ENCODE measurements at places on chromosomes 7 and 10.

- DNase-seq = no peak
Observed at GRCh38 chr10:130053561-130053960, 57.1 kb downstream of the C10orf143 start.

- no peak for DNase-seq
Observed at GRCh38 chr7:106767498-106768323, 97.4 kb upstream of the PIK3CG start.

- DNase-seq = no peak
Observed at GRCh38 chr7:125255810-125256209, 326.2 kb upstream of the POT1 start.

- no peak for DNase-seq
Observed at GRCh38 chr10:119368991-119369869, 161.9 kb downstream of the GRK5 start.

GRCh38 chr7:71133232-71133622 is 1.3 kb downstream of the GALNT17 start:
- no peak for DNase-seq

DNA sequence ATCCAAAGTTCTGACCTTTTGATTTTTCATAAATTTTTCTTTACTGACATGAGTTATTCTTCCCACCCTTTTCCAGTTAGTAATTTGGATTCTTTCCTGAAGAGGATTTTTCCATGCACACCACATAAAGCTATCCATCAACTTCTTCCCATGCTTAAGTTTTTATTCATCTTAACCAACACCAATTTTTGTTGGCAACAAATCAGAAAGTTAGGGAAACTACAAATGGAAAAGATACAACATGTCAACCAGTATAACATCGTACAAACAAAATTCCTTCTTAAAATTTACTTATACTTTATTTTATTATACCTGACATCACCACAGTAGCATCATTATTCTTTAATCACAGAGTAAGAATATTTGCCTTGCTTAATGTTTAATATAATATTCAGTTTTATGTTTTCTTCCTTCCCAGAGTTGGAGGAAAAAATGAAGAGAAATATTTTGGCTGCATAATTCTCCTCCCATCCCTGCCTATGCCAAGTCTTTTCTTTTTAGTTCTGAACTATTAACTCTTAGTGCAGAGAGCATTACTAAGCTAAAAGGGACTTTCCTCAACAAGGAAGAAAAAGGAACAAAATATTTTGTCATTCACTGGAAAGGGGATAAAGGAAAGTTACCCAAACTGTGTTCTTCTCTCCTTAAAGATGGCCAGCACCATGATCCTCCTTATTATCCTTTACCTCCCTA is 67.5 kb upstream of the MEOX2 start:
- no peak for DNase-seq

DNA sequence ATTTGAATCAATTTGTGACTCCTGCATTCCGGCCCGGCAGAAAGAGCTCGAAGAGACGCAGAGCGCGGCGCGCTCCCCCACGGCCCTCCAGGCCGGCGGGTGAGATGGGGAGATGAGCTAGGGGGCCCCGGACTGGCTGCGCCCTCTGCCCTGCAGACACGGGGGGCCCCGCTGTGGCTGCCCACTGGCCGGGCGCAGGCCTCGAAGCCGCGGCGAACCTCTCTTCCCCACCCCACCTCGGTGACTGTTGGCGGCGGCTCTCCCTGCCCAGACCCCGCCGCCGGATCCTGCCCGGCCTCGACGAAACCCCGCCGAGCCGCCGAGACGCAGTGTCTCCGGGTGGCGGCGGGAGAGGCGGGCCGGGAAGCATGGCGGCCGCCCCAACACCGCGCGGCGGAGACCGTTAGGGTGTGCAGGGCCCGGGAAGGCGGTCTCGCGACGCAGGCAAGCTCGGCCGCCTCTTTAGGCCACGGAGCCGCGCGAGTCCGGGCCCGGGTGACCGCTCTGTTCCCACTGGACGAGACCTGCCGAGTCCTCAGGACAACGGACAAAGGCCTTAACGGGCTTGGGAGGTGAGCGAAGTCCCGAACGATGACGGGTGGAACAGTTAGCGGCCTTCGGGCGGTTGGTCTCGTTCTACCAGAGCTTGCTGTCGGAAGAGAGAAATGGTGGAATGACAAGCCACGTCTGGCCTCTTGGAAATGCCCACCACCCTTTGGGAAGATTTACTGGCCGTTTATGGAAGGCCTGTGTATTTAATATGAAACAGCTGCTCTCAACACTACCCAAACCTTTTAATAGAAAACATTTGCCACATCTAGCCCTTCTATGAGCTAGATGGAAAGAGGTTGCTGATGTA is 24.3 kb downstream of the NUP42 start:
- DNase-seq = peak; percentile 42

DNA sequence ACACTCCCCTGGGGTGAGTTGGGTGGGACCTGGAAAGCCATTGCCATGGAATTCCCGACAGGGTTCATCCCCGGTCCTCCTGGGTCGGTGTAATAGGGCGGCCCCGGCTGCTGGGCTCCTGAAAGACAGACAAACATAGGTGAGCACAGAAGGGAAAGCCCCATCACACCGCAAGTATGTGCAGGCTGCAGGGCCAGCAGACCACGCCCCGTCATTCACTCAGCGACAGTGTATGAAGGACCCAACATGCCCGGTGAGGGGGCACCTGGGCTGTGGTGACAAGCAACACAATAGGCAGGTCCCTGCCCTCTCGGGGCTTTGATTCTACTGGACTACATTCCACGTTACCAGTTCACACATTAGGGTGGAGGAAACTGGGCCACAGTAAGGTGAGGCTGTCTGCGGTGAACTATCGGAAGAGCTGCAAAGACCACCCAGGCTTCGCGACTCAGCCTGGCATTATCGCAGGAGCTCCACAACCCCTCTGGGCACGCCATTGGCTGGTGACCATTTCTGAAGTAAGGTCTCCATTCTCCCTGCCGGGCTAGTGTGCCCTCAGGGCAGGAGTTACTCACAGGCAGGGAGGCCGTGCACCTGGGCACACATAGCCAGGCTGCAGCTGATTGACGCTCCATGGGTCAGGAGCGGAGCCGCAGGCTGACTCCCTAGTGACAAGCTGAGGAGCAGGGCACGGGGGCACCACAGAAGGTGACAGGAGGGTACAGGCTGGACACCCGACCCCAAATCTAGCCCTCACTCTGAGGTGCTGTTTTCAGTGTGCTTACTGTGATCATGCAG is 99.2 kb downstream of the VOPP1 start:
- no peak for DNase-seq

GRCh38 chr7:108201766-108202165 is 71.6 kb upstream of the LAMB4 start:
- DNase-seq = no peak

DNA sequence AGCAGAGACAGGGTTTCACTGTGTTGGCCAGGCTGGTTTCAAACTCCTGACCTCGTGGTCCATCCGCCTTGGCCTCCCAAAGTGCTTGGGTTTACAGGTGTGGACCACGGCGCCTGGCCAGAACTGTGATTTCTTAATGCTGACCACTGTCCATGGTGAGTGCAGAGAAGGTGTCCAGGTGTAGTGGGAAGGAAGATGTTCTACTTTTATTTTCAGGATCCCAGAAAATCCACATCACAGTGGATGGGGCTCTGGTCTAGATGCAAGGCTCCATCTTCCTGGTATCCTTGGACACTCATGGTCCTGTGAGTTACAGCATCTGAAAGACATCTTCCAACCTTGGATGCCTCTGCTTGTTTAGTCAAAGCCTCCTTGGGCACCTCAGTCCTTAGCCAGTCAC is 92.7 kb downstream of the CCDC3 start:
- no peak for DNase-seq

DNA sequence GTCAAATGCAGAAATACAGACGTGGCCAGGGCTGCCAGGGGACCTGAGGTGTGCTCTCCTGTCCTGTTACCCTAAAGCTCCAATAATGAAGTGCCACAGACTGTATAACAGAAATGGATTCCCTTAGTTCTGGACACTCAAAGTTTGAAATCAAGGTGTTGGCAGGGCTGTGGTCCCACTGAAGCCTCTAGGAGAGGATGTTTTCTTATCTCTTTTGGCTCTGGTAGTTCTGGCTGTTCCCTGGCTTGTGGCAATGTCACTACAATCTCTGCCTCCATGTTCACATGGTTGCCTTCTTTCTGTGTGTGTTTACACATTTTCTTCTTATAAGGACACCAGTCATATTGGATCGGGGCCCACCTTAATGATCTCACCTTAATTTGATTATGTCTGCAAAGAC is 15.3 kb upstream of the EEPD1 start:
- DNase-seq = no peak

DNA sequence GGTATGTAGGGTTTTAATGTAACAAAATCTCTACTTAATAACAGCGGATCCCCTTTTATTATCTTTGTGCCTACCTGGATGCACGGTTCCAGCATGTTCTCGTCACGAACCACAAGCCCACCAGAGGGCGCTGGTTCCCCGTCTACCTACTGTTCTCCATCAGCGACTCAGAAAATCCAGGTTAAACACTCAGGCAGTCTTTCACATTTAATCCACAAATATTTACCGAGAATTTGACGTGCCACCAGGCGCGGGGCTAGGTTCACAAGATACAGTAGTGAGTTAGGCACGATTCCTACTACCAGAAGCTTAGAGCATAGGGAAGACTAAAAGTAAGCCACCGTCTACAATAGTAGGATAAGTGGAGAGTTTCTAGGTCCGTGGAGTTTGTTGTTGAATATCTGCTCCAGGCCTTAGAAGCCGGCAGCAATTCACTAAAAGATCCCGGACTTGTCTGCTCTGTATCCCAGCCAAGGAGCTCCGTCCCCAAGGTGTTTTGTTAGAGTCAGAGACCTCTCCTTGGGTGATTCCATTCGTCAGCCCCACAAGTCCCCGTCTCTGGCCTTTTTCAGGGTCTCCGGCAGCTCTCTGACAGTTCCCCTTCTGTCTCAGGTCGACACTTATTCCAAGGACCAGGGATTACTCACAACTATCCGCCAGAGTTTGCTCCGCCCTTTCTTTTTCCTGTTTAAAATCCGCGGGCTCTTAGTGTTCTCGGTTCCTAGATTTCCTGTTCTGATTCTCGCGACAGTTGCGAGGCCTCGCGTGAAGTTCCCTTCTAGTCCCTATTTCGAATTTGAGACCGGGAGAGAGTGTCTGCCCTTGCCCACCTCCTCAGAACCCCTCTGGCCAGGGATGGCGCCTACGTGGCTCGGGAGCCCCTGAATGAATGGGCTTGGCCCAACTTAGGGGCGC is 1.5 kb upstream of the KAZALD1 start:
- peak; percentile 95 for DNase-seq

GRCh38 chr10:126908225-126908624 is 3.0 kb downstream of the DOCK1 start:
- DNase-seq = no peak

DNA sequence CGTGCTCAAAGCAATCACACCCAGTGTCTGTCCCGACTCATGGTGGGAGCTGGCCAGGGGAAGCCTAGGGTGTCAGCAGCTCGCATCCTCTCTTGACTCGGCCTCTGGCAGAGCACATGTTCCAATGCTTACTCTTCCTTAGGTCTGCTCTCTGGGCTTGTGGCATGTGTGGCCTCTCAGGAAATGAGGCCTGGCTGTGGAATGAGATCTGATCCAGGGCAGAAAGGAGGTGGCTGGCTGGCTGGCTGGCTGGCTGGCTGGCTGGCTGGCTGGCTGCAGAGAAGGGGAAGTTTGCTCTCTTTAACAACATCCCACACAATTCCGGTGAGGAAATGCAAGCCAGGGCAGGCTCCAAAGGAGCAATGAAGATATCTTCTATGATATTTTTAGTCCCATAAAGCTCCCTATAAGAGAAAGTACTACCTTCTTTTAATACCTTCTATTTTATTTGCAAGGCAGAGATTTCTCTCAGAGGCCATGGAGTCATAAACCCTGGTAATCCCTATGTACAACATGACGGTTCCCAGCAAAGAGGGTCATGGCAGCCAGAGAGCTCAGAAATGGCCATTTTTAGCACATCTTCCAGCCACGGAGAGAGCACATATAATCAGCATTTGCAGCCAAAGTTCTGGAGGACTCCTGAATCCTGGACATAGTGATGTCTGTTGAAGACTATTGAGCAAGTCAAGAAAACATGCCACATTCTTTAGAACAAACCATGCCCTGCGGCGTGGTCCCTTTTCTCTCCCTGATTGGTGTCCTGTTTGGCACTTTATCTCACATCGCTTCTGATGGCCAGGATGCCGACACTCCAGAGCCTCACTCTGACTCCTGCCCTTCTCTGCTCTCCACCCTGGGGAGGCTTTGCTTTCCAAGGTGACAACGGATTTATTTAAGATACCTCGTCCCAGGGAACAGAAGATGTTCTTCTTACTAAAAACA is 153.7 kb downstream of the FANK1 start:
- DNase-seq = no peak

DNA sequence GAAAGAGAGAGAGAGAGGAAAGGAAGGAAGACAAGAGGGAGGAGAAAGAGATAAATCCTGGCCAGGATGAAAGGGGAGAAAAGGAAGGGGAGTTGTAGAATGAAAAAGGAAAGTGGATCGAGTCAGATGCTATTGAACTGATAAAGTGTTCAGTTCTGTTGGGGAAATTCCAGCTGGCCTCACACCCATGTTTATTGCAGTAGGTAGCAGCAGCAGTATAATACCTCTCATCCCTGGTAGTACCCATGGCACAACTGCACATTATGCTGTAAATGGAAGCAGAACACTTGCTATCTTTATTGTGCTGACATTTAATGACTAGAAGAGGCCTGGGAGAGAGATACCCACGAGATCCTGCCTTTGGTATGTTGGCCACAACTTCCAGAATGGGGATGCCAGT is 178.1 kb downstream of the EVX1 start:
- no peak for DNase-seq

- DNase-seq = no peak
Observed at GRCh38 chr7:5589819-5590595, 166.4 kb upstream of the TNRC18 start.

DNA sequence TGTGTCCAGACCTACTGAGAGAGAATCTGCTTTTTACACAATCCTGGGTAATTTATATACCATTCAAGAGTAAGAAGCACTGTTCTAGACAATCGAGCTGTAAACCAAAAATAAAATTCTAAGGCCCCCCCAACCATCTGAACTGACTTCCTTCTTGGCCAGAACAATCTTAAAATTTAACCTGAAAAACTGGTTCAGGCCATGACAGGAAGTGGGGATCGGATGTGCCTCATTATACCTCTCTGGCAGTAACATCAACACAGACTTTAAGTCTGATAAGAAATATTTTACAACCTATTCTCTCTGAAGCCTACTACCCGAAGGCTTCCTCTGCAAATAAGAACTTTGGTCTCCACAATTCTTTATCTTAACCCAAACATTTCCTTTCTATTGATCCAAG is 75.2 kb upstream of the KIF5B start:
- no peak for DNase-seq

DNA sequence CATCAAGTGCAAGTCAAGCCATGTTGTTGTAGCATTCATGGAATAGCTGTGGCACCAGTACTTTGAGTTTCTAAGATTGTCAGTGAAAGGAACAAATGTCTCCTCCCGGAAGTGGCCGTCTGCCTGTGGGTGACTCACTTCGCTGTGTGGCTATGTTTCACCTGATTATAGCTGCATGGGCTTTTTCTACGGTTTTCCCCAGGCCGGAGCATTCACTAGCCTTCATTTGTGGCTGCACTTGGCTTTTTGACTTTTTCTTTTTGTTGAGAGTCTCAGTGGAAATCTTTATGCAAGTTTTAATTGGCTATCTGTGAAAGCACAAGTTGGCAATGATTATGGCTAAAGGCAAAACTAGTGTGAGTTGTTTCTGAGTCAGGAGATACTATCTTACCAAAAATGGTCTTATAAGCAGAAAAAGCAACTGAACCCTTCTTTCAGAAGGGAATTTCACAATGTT is 35.0 kb downstream of the SRI start:
- DNase-seq = no peak

GRCh38 chr7:48660306-48660870 is 264.0 kb upstream of the CDC14C start:
- no peak for DNase-seq
